Sigmoid colon (tissue), 7 donors: ENCODE measurements at places on chromosomes 5 and 9. TPM values are rescaled to one million over a fixed set of nuclear protein-coding genes. Genes with fewer than 3 reads are reported as not detected.

DNA sequence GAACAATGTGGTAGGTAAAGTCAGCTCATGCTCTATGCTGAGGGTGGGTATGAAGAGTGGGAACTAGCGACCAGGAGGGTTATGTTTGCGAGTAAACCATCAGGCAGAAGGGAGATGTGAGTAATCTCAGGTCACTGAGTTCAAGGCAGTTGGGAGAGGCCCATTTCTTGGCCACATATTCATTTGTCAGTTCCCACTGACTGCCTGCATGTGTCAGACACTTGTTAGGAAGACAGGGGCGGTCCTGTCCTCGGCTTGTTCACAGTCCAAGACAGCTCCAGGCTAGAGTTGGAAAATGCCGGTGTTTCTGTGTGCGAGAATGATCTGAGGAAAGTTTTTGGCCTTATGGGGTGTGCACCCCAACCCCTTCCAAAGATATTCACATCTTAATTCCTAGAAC is 48.6 kb upstream of the GDNF start:
- peaks cover 16% of the 10 kb centered on the region for H3K4me1 ChIP-seq
- no peaks in the 10 kb centered on the region for H3K27me3 ChIP-seq
- no peak overlapping the region for H3K27ac ChIP-seq
- DNase-seq = no peak
- no peak overlapping the region for H3K4me3 ChIP-seq
- no peaks in the 10 kb centered on the region for H3K36me3 ChIP-seq

GRCh38 chr5:14277385-14278320 is 134.5 kb downstream of the TRIO start:
- DNase-seq = no peak
- no peaks in the 10 kb centered on the region for H3K27me3 ChIP-seq
- H3K27ac ChIP-seq = no peak overlapping the region
- peaks cover 4% of the 10 kb centered on the region for H3K36me3 ChIP-seq
- no peaks in the 10 kb centered on the region for H3K4me1 ChIP-seq
- H3K4me3 ChIP-seq = no peak overlapping the region

The ST6GALNAC6 gene
- 125 TPM for total RNA-seq

GRCh38 chr5:116135344-116135743 is 50.5 kb downstream of the COMMD10 start:
- no peaks in the 10 kb centered on the region for H3K36me3 ChIP-seq
- H3K27me3 ChIP-seq = no peaks in the 10 kb centered on the region
- H3K27ac ChIP-seq = no peak overlapping the region
- peaks cover 2% of the 10 kb centered on the region for H3K4me1 ChIP-seq
- no peak overlapping the region for H3K4me3 ChIP-seq

The SLC2A6 gene
- 2.7 TPM for total RNA-seq

The SLC1A1 gene
- total RNA-seq = 6.4 TPM

- peak overlapping the region; percentile 100 for H3K4me3 ChIP-seq
- no peak for DNase-seq
- no peaks in the 10 kb centered on the region for H3K27me3 ChIP-seq
- H3K4me1 ChIP-seq = peaks cover 41% of the 10 kb centered on the region
Measured at GRCh38 chr5:132962429-132963021, 909 bp downstream of the AFF4 start.

GRCh38 chr5:5006548-5006947 is 133.6 kb upstream of the ADAMTS16 start:
- no peaks in the 10 kb centered on the region for H3K4me1 ChIP-seq
- no peak overlapping the region for H3K27ac ChIP-seq
- no peak for DNase-seq
- no peaks in the 10 kb centered on the region for H3K27me3 ChIP-seq

The SOX30 gene
- 0.55 TPM for total RNA-seq

The GFI1B gene
- not detected for total RNA-seq

- H3K27me3 ChIP-seq = no peaks in the 10 kb centered on the region
- peaks cover 38% of the 10 kb centered on the region for H3K4me1 ChIP-seq
- peak overlapping the region; percentile 59 for H3K27ac ChIP-seq
- H3K36me3 ChIP-seq = peaks cover 6% of the 10 kb centered on the region
Measured at GRCh38 chr9:68419901-68420300, 63.5 kb downstream of the PGM5 start.

The CBY3 gene
- not detected for total RNA-seq

DNA sequence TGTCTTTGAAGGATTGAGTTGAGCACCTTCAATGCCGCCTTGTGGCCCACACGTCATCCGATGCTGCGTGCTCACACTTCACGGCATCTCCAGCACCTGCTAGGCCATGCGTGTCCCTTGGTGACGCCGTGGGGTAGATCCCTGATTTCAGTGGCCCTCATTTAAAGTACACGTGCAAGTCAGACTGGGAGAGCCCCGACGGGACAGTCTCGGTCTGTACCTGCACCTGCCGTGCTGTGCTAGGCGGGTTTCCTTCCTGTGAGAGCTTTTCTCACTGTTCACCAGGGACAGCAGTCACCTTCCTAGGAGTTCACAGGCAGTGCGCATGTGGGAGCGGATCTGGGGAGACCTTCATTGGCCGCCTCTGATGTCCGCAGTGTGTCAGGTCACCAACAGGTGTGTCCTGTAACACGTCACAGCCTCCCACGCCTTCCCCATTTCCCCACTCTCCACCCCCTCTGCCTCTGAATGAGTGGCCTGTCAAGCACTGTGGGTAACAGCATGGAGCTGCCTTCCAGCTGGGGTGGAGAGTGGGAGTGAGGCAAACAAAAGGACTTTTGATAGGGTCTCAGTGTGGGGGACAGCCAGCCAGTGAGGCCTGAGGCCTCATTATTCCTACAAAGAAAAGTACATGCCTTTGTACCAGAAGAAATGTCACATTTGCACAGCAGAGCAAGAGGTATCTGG is 236.4 kb downstream of the FANCC start:
- H3K4me1 ChIP-seq = peaks cover 91% of the 10 kb centered on the region
- DNase-seq = peak; percentile 64
- no peaks in the 10 kb centered on the region for H3K27me3 ChIP-seq
- peak overlapping the region; percentile 81 for H3K27ac ChIP-seq
- H3K4me3 ChIP-seq = no peak overlapping the region
- peaks cover 27% of the 10 kb centered on the region for H3K36me3 ChIP-seq

The MARCOL gene
- 1.8 TPM for total RNA-seq

DNA sequence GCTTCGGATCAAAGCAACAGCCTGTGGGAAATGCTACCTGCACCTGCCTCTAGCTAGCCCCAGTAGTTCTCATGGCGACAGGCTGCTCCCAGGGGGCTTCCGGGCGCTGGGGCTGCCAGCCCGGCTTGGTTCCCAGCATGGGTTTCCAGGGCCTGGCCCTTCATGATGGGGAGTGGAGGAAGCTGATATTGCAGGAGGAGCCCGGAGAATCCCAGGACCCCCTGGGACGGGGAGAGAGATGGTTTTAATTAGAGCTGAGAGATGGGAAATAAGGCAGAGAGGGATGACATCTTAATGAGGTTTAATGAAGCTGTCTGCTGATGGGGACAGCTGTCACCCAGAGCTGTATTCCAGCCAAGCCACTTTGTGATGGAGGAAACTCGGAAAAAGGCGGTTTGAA is 78.6 kb downstream of the CFAP77 start:
- H3K27me3 ChIP-seq = peaks cover 12% of the 10 kb centered on the region
- H3K4me3 ChIP-seq = no peak overlapping the region
- H3K27ac ChIP-seq = no peak overlapping the region
- H3K36me3 ChIP-seq = no peaks in the 10 kb centered on the region

GRCh38 chr9:130039528-130040147 is 3.4 kb downstream of the FNBP1 start:
- H3K27ac ChIP-seq = peak overlapping the region; percentile 94
- no peaks in the 10 kb centered on the region for H3K27me3 ChIP-seq
- H3K4me3 ChIP-seq = no peak overlapping the region

The SCGB3A2 gene
- total RNA-seq = not detected

- no peak overlapping the region for H3K27ac ChIP-seq
- no peak for DNase-seq
- H3K4me3 ChIP-seq = no peak overlapping the region
- no peaks in the 10 kb centered on the region for H3K27me3 ChIP-seq
Measured at GRCh38 chr9:88741335-88741734, 206.4 kb downstream of the NXNL2 start.

- no peak for DNase-seq
- H3K4me3 ChIP-seq = no peak overlapping the region
- no peaks in the 10 kb centered on the region for H3K4me1 ChIP-seq
- no peaks in the 10 kb centered on the region for H3K36me3 ChIP-seq
Measured at GRCh38 chr5:39712316-39713249, 287.8 kb upstream of the DAB2 start.

The LAMC3 gene
- total RNA-seq = 0.14 TPM

The ADRB2 gene
- total RNA-seq = 2.5 TPM

The CSF2 gene
- total RNA-seq = not detected

The POU4F3 gene
- 0.83 TPM for total RNA-seq

GRCh38 chr5:138752341-138752950 is 779 bp upstream of the CTNNA1 start:
- peak; percentile 68 for DNase-seq
- no peaks in the 10 kb centered on the region for H3K27me3 ChIP-seq
- H3K27ac ChIP-seq = peak overlapping the region; percentile 100
- H3K4me3 ChIP-seq = peak overlapping the region; percentile 90
- no peaks in the 10 kb centered on the region for H3K36me3 ChIP-seq

The LECT2 gene
- not detected for total RNA-seq

GRCh38 chr5:32241034-32241783 is 67.1 kb upstream of the GOLPH3 start:
- no peak for DNase-seq
- H3K4me1 ChIP-seq = no peaks in the 10 kb centered on the region
- peaks cover 9% of the 10 kb centered on the region for H3K36me3 ChIP-seq
- no peak overlapping the region for H3K4me3 ChIP-seq
- no peaks in the 10 kb centered on the region for H3K27me3 ChIP-seq
- no peak overlapping the region for H3K27ac ChIP-seq

DNA sequence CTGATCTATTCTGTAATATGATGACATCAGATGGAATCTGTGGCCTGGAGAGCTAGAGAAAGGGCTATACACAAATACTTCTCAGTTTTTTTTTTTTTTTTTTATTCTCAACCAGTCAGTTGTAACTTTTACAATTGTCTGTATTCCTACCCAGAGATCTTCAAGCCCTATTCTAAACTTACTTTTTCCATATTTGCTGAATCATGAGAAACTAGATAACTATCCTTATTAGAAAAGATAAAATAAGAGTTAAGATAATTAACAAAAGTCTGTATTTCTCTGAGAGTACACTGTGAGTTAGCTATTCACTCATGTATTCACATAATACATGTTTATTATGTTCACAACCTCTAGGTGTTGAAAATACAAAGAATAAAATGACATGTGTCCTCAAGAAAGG is 1575.9 kb downstream of the EFNA5 start:
- H3K4me3 ChIP-seq = no peak overlapping the region
- H3K36me3 ChIP-seq = no peaks in the 10 kb centered on the region
- H3K27ac ChIP-seq = no peak overlapping the region
- no peaks in the 10 kb centered on the region for H3K27me3 ChIP-seq

- no peaks in the 10 kb centered on the region for H3K27me3 ChIP-seq
- no peak for DNase-seq
- H3K4me1 ChIP-seq = no peaks in the 10 kb centered on the region
- H3K4me3 ChIP-seq = no peak overlapping the region
Measured at GRCh38 chr5:81180780-81181460, 52.2 kb upstream of the CKMT2 start.

DNA sequence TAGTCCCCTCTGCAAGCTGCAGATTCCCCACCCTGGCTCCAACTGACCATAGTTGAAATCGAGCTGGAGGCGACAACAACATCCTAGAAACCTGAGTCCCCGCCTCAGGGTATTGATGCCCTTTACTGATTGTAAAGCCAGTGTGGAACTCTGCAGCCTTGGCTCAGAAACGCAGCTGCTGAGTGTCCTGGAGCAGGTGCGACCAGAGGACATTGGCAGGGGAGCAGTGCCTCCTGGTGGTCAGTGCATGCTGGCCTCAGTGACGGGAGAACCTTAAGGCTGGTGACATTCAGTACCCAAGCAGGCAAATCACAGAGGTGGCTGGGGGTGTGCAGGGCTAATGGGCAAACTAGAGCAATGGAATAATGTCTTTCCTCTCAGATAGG is 20.4 kb upstream of the ZNF354B start:
- no peaks in the 10 kb centered on the region for H3K4me1 ChIP-seq
- no peaks in the 10 kb centered on the region for H3K27me3 ChIP-seq
- no peak for DNase-seq
- H3K36me3 ChIP-seq = no peaks in the 10 kb centered on the region
- H3K27ac ChIP-seq = no peak overlapping the region
- no peak overlapping the region for H3K4me3 ChIP-seq

- no peaks in the 10 kb centered on the region for H3K36me3 ChIP-seq
- H3K4me1 ChIP-seq = no peaks in the 10 kb centered on the region
- no peak for DNase-seq
- H3K27ac ChIP-seq = no peak overlapping the region
Measured at GRCh38 chr5:91824406-91824805, 441.3 kb upstream of the ARRDC3 start.

The NACC2 gene
- total RNA-seq = 41.6 TPM

DNA sequence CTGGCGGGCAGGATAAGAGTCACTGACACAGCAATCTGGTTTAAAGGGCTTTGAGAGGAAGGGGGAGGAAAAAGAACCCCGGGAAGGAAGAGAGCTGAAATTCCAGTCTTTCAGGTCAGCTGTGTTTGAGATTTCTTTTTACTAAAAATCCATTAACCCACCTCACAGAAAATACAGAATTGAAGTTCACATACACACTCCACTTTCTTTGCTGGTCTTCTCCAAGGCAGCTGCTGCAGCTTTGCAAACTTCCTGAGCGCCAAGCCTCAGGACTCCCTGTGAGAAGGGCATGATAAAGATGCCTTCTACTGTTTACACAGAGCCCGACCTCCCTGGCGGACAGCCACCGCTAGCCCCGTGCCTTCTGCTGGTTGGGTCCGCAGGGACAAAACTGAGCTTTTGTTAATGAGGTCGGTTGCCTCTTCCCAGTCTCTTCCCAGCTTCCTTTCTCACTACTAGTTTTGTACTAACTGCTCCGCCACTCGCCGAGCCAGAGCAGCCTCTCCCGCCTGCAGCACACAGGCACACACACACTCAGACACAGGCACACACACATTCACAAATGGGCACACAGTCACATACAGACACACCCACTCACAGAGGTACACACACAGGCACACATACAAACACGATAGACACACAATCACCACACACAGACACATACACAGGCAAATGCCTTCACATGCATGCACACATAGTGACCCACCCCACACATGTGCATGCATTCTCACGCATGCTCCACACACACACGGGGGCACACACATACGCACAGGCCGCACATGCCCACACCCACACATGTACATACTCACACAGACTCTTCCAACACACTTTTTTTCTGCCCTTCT is at the start of gene FREM1:
Gene FREM1, minus strand, starts transcription at position 468 of the 845 bp plus-strand sequence. CDS start 41,451 bp downstream, outside the sequence.
- no peaks in the 10 kb centered on the region for H3K36me3 ChIP-seq
- peak within 1 kb of the TSS; percentile 71 for H3K27ac ChIP-seq
- DNase-seq = peak; percentile 80
- H3K4me1 ChIP-seq = peaks cover 46% of the 10 kb centered on the region

GRCh38 chr9:98922721-98923435 is 20.8 kb upstream of the COL15A1 start:
- H3K27me3 ChIP-seq = no peaks in the 10 kb centered on the region
- H3K4me1 ChIP-seq = peaks cover 6% of the 10 kb centered on the region
- no peaks in the 10 kb centered on the region for H3K36me3 ChIP-seq

DNA sequence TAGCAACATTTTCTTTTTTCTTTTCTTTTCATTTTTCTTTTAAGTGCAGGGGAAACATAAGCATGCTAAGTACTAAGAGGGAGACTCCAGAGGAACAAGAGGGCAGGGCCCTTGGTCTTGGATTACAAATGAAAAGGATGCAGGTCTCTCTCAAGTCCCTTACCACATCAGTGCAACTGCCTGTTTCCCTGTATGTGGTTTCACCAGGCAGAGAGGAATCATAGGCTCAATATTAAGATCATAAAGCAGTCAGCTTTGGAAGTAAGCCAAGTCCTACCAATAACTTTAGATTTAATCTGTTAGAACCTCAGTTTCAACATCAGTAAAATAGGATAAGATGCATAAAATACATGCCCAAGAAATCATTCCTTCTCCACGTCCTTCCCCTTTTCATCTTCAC is 422.7 kb upstream of the PAPPA start:
- no peak for DNase-seq
- H3K4me1 ChIP-seq = no peaks in the 10 kb centered on the region
- H3K27me3 ChIP-seq = no peaks in the 10 kb centered on the region
- no peaks in the 10 kb centered on the region for H3K36me3 ChIP-seq
- no peak overlapping the region for H3K4me3 ChIP-seq
- H3K27ac ChIP-seq = no peak overlapping the region
